ENCODE measurements at places on chromosomes 3 and 15.
A peak's percentile ranks its signal among the peaks of the same experiment; 100 is the strongest.

DNA sequence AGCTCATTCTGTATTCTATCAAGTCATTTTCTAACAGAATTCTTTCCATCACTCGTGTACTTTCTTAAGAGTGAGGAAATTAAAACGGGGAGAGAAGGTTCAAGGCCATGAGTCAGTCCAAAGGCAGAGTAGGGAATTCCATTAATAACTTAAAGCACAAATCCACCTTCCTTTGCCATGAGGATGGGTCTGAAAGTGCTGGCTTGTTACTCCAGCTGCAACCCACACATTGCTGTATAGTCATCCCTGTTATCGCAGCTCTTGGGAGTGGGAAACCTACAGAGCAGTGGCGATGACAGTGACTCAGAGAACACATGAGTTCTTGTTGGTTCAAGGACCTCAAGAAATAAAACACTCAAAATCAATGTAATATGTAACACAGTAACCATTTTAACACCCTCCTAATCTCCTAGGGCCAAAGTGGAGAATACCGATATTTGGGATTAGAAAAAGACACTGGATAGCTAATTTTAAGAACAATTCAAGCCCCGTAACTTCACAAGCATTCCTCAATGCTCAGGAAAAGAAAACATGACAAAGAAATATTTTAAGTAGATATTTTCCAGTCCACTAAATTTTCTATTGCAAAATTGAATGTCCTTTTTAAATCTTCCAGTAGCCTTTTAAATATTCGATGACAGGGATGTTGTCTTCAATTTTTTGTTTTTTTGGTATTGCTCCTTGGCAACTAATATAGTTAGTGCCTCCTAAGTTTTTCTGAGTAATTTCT is 179.9 kb upstream of the THBS1 start:
- no peak for DNase-seq

DNA sequence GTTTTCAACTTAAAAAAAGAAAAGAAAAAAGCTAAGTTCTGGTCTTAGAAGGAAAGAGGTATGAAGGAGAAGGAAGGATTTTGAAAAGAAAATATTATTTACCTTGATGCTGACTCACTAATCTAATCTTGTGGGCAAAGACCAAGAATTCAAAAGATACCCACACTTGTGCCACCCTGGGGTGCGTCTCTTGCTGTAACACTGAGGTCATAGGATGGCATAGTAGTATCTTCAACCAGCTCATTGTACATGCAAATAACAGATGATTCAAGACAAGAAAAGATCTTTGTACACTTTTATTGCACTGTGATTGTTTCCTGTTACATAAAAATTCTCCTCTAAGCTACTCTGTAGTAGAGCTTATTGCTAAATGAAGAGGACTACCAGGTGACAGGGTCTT is 17.3 kb downstream of the PLS1 start:
- no peak for DNase-seq

- no peak for DNase-seq
These were observed 560 bp downstream of the ST6GAL1 start for GRCh38 chr3:186930641-186931531.

DNA sequence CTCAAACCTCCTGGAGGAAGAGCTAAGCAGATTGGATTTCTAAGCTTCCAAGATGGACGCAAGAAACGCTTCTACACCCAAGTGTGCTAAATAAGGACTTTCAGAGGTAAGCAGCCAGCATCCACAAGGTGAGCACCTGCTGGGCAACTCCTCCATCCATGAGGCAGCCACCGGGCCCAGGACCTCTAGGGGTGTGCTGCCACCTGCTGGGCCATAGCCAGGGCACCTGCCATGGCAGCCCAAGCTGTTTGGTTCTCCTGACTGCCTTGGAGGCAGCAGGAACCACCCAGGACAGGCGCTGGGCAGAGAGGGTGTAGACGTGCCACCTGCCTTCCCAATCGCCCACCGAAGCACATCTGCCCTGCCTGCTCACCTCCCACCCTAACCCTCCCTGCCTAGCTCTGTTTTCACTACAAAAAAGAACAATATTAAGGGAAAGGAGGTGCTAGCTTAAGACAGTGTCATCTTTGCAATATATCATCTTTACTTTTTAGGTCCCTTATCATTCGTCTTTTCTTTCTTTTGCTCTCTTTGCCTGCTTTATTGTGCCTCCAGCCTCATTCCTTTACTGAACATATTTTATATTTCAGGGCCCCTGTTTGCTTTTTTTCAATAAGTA is 12.9 kb downstream of the C15orf62 start:
- DNase-seq: peak; percentile 84

- no peak for DNase-seq
These were observed 543.6 kb downstream of the AGBL1 start for GRCh38 chr15:86623236-86623635.

GRCh38 chr3:120147072-120147871 is 53.0 kb upstream of the GSK3B start:
- DNase-seq: no peak

Measured in breast epithelium (tissue), 4 donors.